Non-pigmented ciliary epithelial cell (primary cell): ENCODE measurements at places on chromosomes 12 and 14.

GRCh38 chr12:4259099-4259498 lies 14.5 kb upstream of the CCND2 start:
- DNase-seq: no peak

DNA sequence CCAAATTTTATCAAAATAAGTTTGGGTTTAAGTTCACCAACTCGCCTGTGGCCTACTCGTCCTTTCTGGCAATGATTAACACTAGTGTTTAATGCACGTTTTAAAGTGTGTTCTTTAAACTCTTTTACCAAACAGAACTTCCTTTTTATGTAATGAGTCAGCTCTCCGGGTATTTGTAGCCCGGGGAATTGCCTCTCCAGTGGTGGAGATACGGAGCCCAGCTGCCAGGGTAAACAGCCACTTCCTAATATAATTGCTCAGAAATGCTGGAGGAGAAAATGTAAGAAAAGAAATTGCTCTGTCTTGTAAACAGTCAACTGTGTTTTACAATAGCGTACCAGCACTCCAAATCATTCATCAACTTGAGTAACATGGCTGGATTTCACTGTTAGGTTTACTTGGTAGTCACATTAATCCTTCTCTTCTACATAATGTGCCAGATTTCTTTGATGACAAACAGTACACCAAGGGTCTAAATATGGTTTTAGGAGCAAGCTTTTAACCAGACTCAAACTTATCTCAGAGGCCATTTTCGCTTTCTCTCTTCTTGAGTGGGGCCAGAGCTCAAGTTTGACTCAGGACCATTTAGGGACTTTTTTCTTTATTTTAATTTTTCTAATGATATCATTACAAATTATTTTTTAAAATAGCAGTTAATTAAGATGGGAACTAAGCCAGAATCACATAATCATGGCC lies 101.2 kb upstream of the SLC38A2 start:
- no peak for DNase-seq

DNA sequence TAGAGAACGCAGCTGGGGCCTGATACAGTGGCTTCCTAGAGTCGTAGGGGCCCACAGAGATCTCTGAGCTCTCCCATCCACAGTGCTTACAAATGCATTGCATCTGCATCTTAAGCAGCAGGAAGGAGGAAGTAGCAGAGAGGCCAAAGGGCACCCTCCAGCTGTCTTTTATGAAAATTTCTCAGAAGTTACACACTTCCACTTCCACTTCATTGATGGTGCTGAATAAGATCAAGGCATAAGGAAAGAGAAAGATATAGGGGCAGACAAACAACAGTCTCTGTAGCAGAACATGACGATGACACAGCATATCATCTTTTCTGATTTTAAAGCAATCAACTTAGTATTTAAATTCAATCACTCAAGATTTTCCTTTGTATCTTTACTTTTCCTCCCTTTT lies 51.6 kb upstream of the ABCC9 start:
- no peak for DNase-seq

- no peak for DNase-seq
These were observed 201.2 kb downstream of the DAD1 start for GRCh38 chr14:22387776-22388241.

DNA sequence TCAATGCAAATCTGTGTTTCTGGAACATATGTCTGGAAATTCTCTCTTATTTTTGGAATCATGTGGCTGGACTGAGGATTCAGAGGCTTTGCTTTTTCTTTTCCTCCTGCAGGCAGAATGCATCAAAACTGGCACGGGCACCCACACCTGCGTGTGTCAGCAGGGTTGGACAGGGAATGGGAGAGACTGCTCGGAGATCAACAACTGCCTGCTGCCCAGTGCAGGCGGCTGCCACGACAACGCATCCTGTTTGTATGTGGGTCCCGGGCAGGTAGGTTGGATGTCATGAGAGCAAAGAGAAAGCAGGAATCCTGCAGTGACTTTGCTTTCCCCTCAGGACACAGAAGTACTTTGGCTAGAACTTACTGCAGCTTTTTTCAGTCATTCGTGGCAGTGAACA lies 90.3 kb downstream of the STAB2 start:
- DNase-seq: no peak

DNA sequence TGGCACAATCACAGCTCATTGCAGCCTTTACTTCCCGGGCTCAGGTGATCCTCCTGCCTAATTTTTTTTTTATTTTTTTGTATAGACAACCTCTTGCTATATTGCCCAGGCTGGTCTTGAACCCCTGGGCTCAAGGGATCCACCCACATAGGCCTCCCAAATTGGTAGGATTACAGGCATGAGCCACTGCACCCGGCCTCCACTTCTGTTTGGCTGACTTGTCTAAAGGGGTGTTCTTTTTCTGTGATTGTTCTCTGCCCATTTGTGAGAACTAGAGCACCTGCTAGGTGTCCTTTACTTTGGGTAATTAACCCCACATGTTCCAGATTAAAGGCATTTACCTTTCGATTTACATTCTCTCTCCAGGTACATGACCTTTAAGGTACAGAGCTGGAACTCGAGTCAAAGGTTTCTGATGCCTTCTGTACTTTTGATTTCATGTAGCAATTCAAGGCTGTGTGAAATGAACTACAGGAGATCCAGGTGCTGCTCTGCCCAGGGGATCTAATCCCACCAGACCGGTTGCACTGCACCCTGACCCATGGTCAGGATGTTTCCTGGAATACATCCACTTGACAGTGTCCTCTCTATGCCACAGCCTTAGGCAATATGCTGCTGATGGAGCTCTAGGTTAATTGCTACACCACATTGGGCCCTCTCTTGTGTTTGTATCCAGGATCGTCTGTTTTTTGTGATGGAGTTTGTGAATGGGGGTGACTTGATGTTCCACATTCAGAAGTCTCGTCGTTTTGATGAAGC lies 163.6 kb downstream of the PRKCH start:
- no peak for DNase-seq

DNA sequence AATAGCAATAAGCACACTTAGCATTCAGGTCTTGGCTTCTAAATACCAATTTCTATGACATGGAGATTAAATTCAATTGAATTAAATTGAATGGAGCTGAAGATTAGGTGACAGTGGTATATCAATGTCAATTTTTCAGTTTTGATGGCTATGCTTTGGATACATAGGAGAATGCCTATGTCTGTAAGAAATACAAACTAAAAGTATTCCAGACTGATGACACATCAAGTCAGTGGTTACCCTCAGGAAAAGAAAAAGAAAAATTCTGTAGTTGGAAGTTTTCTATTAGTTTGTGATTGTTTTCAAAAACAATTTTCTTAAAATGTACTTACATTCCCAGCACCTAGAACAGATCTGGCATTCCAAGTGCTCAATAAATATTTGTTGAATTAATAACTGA lies 4.9 kb upstream of the DCAF4 start:
- no peak for DNase-seq

GRCh38 chr14:59836116-59836515 lies 34.5 kb downstream of the RTN1 start:
- no peak for DNase-seq

DNA sequence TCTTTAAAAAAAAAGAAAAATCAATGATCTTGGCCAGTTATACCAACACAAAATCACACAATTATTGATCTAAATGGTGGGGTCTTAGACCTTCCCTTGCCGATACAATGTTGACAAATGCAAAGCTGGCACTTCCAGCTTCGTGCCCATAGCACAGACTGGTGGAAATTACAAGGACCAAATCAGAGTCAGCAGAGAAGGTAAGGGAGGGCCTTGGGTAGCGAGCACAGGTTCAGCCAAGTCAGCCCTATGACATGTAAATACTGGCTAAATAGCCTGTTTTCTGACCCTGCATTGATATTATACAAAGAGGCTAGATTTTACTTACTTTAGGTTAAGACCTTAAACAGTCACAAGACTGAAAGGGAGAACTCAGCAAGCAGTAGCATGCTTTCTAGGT lies 30.3 kb upstream of the WDR89 start:
- no peak for DNase-seq

DNA sequence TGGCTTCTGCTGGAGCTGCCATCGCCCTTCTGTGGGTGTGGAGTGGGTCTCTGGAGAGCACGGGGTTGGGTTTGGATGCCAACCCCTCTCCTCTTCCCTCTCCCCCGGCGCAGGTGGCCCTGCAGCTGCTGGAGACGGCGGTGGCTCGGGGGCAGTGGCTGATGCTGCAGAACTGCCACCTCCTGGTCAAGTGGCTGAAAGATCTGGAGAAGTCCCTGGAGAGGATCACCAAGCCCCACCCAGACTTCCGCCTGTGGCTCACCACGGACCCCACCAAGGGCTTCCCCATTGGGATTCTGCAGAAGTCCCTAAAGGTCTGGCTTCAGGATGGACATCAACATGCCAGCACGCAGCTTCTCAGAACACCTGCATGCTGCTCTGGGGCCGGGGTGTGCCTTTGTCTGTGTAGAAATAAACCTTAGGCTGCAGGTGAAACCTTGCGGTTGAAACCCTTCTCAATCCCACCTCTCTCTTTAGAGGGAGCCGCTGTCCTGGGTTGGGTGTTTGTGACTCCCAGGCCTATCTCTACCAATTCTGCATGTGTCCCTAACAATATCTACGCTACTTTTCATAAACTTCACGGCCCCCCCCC lies 44.3 kb downstream of the CCDC92 start:
- DNase-seq: no peak

GRCh38 chr12:124073356-124074035 lies 100.5 kb downstream of the ZNF664 start:
- no peak for DNase-seq

DNA sequence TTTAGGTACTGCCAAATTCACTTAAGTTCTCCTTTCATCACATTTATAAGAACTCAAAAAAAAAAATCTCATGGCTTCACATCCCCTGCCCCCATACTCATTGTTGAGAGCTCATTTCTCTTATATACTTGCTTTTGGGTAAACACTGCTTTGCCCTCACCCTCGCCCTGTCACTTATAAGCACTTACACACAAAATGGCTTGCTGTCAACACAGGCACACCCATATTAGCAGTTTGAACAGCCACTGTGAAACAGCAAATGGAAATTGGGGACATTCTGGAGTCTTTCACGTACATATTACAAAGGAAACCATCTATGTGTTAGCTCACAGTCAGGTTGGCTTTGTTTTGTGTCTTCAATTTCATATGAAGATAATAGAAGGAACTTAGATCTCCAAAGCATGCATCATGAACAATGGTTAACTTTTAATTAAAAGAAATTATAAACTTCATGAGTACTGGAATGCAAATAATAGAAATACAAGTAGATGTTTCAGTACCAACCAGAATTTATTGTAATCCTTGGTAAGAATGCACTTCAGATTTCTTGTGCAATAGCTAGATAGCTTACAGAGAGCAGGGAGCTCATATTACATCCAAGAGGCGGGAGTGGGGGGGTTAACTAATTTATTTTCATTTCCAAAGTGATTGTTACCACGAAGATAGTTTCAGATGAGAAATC lies 272.2 kb downstream of the ALG10B start:
- DNase-seq: no peak

- no peak for DNase-seq
These were observed 27.5 kb downstream of the TESPA1 start for GRCh38 chr12:54956818-54957641.

DNA sequence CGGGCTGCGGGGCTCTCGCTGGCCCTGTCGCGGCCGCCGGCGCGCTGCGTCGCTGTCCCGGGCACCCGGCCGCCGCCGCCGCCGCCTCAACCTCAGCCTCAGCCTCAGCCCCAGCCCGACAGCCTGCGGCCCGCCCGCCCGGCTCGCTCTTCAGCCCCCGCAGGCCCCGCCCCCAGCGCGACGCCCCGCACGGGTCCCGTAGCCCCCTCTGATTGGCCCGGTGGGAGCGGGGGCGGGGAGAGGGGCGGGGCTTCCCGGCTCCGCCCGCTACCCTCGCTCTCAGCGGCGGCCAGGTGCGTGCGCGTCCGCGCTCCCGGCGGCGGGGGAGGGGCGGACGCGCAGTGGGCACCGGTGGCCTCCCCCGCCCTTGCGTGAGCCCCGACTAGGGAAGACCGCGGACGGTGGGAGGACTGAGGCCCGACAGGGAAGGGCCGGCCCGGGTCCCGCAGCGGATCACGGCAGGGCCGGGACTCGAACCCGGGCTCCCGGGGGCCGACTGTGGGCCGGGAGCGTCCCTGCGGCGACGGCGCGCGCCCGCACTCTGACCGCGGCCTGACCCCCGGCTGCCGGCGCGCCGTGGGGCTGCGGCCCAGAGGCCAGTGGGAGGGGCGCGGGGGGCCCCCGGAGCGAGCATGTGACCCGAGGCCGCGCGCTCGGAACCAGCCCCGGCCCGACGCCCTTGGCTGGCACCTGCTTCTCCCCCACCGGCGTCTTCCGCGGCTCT lies at the start of gene PPP1R13B:
Gene PPP1R13B, minus strand, starts transcription at position 125 of the 724 bp plus-strand sequence. CDS start 268 bp downstream, outside the sequence.
- DNase-seq: peak; percentile 15

DNA sequence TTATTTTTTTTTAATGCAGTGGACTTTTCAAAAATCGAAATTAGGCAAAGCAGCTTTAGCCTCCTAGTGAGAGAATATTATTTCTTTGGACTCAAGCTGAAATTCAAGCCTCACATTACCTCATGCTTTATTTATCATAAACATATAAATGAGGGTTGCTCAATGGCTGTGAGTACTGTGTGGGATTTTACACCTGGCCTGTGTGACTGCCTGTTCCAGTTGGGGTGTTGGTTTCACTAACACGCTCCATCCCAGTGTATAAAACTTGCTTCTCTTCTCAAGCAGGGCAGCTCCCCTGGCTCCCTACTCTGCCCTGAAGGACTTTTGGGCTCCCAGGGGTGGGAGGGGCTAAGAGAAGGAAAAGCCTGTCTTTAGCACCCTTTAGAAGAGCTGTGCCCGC lies 15.0 kb downstream of the ANKLE2 start:
- DNase-seq: no peak

- no peak for DNase-seq
These were observed 956.0 kb upstream of the NOVA1 start for GRCh38 chr14:27553790-27554189.

- no peak for DNase-seq
These were observed 13.1 kb downstream of the P2RX2 start for GRCh38 chr12:132631666-132632065.

DNA sequence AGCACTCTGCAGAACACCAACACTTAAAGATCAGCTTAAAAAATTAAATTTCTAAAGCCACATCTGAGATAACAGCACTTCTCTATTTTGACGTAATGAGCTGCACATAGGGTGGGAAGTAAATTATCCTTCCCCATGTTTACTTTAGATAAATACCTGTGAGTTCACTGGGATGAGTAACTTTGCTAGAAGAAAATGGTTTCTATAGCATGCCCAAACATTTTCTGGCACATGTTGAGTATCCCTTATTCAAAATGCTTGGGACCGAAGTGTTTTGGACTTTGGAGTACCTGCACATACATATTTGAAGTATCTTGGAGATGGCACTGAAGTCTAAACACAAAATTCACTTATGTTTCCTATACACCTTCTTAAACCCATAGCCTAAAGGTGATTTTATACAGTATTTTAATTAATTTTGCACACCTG lies 6.6 kb downstream of the SLC38A2 start:
- DNase-seq: no peak

GRCh38 chr12:1574865-1575259 lies 19.5 kb downstream of the FBXL14 start:
- DNase-seq: no peak

DNA sequence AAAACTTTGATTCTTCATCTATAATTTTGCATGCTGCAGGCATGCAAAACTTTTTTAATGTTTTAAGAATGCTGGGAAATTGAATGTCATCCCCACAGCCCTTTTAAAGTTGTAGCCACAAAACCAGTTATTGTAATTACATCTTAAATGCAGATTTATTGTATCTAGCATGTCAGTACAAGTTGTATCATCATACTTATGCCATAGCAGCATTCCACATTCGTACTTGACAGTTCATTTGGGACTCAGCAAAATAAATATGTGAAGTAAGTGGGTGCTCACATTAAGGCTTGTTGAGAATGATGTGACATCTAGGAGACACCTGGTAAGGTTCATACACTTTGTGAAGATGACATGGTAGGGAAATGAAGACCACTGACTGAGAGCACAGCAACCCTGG lies 44.0 kb upstream of the GZMB start:
- no peak for DNase-seq
